ENCODE measurements at places on chromosomes 3 and 15.

DNA sequence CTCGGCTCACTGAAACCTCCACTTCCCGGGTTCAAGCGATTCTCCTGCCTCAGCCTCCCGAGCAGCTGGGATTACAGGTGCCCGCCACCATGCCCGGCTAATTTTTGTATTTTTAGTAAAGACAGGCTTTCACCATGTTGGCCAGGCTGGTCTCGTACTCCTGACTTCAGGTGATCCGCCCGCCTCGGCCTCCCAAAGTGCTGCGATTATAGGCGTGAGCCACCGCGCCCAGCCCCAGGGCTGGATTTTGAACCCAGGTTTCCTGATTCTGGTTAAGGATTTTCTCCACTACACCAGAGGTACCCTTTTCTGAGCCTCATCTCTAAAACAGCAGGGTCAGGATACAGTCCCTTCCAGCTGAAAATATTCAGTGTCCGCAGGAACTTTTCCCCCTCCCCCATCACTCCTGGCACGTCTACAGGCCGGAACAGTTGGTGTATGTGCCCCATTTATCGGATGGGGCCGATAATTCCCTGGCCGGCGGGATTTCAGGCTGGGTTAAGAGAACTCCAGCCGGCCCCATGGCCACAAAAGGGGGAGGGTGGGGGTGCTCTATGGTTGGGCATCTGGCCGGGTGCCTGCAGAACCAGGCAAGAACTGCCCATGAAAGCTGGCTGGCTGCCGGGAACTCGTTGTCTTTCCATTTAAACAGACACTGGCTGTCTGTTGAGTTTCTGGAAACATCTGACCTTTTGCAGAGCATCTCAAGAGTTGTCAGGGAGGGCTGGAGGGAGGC lies 26.8 kb upstream of the SEMA4B start:
- DNase-seq: no peak

- no peak for DNase-seq
These were observed 732 bp downstream of the SAXO2 start for GRCh38 chr15:82263350-82263749.

- no peak for DNase-seq
These were observed 14.1 kb downstream of the RNF123 start for GRCh38 chr3:49703443-49703927.

- no peak for DNase-seq
These were observed 208.7 kb upstream of the LRIG1 start for GRCh38 chr3:66709532-66709931.

DNA sequence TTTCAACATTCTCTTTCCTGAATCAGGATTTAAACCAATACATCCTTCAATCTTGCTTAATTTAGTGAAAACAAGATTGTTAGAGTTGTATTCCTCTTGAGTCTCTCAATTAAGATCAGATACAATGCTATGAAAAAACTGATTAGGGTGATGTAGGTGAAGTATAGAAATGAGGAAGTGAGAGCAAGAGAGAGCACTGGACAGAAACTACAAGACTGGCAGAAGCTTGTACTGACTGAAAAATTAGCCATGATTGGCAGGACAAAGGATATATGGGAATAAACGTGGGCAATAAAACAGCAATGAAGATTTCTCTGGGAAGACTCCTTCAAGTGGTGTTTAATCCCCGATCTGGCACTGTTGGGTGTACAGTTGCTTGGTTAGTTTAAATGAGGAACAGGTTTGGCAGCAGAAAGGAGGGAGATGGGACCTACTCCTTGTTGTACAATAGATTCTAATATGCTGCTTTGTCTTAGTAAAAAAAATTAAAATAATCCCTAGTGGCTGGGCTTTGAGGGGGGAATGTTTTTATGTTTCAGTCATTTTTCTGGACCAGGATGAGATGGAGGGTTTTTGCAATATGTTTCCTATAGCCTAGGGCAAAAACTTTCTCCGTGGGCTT lies 252.7 kb downstream of the SLC9A9 start:
- DNase-seq: no peak

DNA sequence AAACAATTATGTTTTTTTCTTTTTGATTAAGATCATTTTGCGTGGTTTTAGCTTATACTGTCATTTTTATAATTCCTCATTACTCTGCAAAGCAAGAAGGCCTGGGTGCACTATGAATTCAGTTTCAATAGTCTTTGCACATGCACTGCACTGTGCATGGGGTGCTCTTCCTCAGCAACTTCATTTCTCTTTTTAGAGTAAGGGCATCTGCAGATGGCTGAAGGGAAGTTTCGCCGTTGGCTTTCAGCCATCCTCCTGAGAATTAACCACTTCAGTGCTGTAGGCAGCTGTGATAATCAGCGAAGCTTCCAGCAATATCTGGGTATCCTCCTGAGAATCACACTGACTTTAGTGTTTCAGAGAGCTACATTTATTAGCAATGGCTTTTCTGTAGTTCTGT lies 284.8 kb downstream of the GBE1 start:
- no peak for DNase-seq

DNA sequence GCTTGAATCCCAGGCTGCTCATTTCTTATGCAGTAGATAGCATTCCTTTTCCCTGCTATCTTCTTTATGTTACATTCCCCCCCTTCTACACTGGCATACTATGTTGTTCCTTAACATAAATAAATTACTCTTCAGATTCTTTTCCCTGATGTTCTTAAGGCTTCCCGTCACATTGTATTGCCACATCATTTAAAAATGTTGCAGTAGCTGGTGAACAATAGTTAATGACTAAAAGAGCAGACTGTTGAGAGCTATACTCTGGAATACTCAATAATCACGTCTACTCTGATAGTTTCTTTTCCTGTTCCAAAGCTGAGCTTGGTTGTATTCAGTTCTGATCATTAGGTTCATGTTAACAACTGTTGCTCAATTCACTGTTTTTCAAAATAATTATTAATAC lies 219.9 kb downstream of the CHST2 start:
- no peak for DNase-seq

- DNase-seq: peak; percentile 28
These were observed 79.7 kb downstream of the TMEM266 start for GRCh38 chr15:76139368-76140073.

- DNase-seq: no peak
These were observed 186.5 kb downstream of the TUSC7 start for GRCh38 chr3:116896116-116896515.

DNA sequence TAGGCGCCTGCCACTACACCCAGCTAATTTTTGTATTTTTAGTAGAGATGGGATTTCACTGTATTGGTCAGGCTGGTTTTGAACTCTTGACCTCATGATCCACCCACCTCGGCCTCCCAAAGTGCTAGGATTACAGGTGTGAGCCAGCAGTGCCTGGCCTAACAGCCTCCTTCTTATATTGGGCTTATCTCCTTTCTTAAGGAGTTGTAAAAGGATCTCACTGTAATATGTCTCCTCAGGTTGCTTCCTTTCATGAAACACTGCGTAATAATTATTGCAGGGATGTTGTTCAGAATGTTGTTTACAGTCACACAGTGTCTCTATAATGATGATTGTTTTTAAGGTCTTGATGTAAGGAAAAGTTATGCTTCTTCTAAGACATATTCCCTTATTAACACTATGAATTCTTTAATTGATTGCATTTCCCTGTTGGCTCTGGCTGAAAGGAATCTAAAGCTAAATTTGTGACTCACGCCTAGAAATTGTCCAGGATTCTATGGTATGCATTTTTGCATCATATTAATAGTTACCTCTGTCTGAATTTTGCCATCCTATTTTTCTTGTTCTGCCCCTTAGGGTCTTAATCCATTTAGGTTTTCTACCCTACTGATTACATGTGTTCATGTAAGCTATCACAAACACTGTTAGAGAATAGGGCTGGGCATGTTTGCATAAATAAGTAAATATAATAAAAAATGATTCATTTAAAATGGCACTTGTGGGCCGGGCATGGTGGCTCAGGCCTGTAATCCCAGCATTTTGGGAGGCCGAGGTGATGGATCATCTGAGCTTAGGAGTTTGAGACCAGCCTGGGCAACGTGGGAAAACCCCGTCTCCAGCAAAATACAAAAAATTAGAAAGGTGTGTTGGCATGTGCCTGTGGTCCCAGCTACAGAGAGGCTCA lies 24.5 kb upstream of the RNF111 start:
- DNase-seq: no peak

GRCh38 chr3:112170046-112170445 lies 37.0 kb upstream of the GCSAM start:
- no peak for DNase-seq

DNA sequence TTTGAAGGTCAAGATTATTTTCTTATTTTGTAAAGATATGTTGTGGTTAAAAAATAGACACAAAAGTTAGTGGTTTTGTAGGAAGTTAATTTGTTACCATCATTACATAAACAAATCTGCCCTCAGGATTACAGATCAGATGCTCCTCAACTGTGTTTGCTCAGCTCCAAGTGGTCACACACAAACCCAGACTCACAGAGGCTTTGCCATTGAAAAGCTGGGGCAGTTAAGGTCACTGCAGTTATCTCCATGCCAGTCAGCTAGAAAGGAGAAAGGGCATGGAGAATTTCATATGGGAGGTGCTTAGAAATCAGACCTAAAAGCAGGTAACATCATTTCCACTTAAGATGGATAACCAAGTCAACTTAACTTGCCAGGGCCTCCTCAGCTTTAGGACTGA lies 825.7 kb upstream of the GBE1 start:
- no peak for DNase-seq

DNA sequence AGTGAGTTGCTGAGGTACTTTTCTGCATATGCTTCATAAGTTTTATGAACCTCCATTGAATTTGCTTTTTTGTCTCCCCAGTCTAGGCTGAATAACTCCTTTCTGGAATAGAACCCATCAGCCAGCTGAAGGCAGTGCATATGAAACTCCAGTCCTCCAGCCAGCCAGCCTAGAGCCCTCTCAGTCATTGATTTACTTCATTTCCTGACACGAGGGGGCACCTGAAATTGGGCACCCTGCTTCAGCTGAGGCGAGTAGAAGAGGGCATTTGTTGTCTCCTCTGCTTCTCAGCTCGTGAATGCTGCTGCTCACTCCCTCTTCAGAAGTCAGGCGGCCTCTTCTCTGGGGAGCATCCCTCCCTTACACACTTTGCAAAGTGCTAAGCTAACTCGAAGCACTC lies 32.5 kb downstream of the CHST2 start:
- DNase-seq: no peak

GRCh38 chr15:69606144-69606543 lies 153.5 kb downstream of the RPLP1 start:
- DNase-seq: no peak

GRCh38 chr15:90465930-90466567 lies 63.7 kb upstream of the CRTC3 start:
- no peak for DNase-seq

- no peak for DNase-seq
These were observed 530.8 kb upstream of the BCHE start for GRCh38 chr3:166367947-166368533.

GRCh38 chr3:41244620-41245336 lies 45.5 kb downstream of the CTNNB1 start:
- DNase-seq: no peak

Measured in non-pigmented ciliary epithelial cell (primary cell).